ENCODE measurements at places on chromosomes 7 and 10.

GRCh38 chr7:100059251-100059739 is 9.7 kb downstream of the ZSCAN21 start:
- no peak for DNase-seq

DNA sequence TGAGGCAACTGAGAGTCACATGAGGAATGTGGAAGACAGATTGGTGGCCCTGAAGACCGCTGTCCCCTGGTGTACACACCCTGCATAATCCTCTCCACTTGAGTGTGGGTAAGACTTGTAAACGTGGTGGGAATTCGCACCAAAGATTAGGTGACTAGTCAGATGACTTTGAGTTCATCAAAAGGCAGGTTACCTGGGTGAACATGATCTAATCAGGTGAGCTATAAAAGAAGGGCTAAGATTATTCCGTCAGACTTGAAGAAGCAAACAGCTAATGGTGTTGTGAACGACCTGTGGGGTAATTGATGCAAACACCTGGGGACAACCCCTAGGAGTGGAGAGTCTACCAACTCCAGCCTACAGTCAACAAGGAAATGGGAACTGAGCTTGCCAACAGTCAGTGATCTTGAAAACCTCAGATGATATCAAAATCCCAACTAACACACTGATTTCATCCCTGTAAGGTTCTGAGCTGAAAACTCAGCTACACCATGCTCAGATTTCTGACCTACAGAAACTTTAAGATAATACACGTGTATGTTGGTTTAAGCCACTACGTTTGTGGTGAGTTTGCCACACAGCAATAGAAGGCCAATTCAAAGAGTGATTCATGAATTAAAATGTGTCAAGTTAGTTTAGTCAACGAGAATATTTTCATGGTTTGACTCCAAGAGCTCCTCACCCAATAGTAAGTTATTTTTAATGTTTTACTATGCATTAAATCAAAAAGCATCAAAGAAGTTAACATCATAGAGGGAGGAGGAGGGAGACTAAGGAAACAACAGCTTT is 16.7 kb downstream of the PRTFDC1 start:
- DNase-seq, result no peak

GRCh38 chr7:24826662-24827020 is 69.4 kb upstream of the GSDME start:
- no peak for DNase-seq

DNA sequence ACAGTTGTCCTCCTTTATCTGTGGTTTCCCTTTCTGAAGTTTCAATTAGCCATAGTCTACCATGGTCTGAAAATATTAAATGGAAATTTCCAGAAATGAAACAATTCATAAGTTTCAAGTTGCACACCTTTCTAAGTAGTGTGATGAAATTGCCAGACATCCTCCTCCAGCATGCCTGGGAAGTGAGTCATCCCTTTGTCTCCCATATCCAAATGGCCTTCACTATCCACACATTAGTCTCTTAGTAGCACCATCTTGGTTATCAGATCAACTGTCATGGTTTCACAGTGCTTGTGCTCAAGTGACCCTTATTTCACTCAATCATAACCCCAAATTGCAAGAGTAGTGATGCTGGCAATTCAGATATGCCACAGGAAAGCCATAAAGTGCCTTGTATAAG is 83.4 kb upstream of the PPP1R9A start:
- no peak for DNase-seq

GRCh38 chr10:71845410-71846405 is 5.3 kb downstream of the PSAP start:
- no peak for DNase-seq

GRCh38 chr7:116691664-116692063 is 19.7 kb downstream of the MET start:
- DNase-seq, result no peak

Measured in GM13976 (cell line).